A549 (cell line): ENCODE measurements at places on chromosomes 12 and 14.

DNA sequence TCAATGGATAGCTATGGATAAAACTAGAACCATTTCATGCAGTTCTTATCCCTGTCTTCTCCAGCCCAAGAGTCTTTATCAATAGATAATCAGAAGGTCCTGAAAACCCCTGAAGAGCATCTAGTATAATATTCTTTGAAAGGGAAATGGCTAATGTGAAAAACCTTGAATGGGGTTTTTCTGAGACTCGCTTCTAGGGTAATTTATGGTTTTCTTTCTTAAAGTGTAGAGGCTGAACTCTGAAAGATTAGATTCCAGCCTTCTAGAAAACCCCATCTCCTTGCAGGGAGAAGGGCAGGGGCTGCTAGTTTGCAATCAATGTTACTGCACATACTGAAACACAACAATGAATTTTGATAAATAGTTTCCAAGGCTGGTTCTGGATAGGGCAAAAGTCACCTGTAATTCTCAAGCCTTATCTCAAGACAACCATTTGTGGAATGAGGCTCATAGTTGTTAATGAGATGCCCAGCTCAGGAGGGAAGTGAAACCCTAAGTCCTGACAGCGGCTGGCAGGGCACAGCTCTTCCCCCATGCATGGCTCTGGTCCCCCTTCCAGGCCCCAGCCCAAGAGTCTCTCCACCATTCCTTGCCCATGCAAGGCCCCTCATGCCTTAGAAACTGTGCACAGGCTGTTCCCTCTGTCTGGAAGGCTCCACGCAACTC is 33.7 kb upstream of the PYGL start:
- no peak for DNase-seq

- no peak for DNase-seq
Observed at GRCh38 chr14:31435276-31435675, 14.9 kb upstream of the HEATR5A start.

DNA sequence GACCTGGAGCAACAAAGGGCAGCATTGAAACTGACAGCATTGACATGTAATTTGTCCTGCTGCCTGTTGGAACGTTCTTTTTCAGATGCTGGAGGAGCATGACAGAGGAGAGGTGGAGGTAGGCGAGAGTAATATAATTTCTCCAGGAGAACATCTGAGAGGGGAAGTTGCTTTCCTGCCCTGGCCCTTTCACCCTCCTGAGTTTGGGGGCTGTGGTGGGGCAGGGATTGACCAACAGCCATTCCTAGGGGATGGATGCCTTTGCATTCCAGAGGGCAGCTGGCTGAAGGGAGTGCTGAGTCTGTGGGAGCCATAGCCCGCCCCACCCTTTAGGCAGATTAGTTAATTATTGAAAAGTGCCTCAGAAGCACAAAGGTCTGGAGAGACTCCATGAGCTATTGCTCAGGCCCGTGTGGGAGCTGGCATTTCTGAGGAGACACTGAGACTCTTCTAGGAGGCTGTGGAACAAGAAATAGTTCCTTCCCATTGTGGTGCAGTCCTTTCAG is 73.5 kb downstream of the ARF6 start:
- DNase-seq: peak; percentile 86

DNA sequence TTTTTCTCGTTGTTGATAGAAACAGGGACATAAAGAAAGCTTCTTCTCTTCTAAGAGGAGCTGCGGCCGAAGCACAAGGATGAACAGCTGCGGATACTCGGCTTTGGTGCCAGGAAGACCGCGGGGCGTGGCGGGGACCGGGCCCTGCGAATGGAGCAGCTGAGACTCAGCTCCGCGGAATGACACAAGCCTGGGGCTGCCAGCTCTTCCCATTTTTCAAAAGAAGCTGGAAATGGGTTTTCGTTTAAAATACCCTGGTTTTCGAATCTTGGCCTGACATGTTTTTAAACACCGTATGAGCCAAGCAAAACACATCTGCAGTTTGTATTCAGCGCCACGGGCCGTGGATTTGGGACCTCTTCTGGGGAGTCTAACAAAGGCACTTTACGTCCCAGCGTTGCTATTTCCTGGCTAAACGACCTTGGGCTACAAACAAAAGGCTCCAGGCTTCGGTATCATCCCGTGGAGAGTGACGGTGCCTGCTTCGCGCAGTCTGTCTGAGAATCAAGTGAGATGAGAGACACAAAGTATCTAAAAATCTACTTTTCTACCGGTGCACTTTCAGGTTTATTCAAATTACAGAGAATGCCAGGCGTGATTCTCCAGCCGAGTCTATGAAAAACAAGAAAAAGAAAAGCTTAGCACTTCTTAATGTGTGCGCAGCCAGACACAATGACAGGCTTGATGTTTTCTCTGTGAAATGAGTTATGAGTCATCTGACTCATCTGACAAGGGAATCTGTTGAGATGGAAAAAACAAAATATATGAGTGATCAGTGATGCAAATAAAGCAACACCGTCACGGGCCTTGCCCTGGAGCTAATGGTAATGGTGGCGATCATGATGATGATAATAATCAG is 114.0 kb upstream of the TMEM132D start:
- no peak for DNase-seq

DNA sequence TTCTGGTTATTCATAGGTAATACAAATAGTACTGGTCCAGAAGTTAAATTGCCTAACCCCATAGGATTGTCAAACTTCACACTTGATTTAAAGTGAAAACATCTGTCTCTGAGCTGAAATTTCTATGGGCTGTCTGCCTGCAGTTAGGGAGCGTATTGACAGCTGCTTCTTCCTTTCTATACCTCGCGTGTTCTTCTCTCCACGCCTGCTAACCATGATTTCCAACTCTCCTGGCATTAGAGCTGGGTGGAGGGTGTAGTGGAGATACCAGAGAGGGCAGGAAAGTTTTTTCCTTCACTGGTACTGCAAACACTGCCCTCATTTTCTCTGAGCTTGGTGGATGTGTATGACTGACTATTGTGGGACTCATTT is 429.0 kb upstream of the FBXO33 start:
- no peak for DNase-seq

DNA sequence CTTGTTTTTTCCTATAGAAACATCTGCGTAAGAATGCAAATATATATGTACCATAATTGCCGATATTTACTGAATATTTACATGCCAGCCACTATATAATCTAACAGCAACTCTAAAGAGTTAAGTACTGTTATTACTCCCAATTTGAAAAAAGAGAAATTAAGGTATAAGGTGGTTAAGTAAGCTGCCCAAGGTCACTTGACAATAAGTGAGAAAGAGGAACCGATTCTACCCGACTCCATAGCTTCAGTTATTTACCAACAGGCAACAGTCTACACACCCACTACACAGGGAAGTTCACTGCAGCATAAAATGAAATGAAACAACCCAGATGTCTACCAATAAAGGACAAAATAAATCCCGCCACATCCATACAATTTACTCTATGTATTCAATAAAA is 1.1 kb downstream of the MIS18BP1 start:
- DNase-seq: no peak

DNA sequence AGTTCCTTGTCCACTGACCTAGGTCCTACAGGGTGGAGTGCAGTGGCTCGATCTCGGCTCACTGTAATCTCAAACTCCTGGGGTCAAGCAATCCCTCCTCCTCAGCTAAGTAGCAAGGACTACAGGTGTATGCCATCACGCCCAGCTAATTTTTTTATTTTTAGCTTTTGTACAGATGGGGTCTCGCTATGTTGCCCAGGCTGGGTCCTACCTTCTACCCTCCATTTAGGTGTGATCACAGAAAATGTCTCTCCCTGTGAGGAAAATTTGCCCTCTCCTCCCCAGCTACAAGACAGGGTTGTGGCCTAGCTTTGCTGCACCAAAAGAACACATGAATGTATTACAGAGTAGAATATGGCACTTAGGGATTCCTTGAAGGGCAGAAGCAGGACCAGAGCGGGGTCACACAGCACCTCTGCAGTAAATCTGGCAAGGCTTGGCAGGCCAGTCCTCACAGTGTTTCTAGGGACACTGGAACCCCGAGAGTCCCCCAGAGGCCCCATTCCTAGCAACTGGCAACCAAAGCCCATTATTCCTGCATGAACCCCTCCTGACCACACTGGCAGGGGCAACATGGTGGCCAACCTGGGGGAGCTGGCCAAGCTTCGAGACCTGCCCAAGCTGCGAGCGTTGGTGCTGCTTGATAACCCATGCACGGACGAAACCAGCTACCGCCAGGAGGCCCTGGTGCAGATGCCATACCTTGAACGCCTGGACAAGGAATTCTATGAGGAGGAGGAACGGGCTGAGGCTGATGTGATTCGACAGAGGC is 2.0 kb upstream of the ENO2 start:
- DNase-seq: no peak

DNA sequence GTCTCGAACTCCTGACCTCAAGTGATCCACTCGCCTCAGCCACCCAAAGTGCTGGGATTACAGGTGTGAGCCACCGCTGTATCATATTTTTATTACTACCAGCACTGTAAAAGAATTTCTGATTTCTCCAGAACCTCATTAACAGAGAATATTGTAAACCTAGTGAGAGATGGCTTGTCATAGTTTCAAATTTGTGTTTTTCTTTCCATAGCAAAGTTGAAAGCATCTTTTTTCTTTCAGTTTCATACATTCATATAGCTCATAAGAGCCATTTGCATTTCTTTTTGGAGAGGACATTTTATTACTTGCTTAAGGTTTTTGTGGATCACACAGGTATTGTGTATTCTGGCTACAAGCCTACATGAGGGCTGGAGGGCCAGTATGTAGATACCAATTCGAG is 58.0 kb downstream of the MIS18BP1 start:
- no peak for DNase-seq

DNA sequence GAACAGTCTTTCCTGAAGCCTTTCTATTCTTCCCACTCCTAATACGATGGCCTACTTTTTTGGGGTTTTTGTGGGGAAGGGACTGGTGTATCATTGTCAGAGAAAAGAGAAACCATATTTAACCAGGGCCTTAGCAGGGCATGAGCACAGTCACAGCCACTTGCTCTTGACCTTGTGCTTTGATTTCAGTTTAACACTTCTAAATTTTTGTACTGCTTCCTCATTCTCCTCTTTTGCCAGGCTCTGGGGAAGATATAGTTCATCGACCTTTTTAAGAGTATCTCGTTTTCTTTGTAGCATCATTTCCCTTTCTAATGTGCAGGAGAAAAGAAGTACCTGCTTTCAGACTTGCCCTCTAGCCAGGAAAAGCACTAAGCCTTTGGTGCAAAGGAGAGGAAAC is 2.2 kb downstream of the ZBTB1 start:
- DNase-seq: no peak

- no peak for DNase-seq
Observed at GRCh38 chr12:119114294-119114693, 64.4 kb upstream of the HSPB8 start.

DNA sequence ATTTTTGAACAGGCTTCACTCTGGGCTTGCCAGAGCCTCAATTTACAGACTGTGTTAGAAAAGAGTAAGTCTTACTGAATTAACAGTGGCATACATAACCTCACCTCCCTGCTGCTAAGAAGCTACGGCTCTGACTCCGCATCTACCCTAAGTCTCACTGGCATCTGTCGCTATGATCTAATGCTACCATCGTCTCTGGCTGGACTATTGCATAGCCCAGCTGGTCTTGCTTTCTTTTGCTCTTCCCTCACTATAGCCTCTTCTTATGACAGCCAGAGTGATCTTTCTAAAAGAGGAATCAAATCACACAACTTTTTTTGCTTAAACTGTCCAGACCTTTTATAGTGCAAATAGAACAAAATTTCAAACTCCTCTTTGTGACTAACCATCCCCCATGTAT is 81.1 kb downstream of the SLC24A4 start:
- no peak for DNase-seq

DNA sequence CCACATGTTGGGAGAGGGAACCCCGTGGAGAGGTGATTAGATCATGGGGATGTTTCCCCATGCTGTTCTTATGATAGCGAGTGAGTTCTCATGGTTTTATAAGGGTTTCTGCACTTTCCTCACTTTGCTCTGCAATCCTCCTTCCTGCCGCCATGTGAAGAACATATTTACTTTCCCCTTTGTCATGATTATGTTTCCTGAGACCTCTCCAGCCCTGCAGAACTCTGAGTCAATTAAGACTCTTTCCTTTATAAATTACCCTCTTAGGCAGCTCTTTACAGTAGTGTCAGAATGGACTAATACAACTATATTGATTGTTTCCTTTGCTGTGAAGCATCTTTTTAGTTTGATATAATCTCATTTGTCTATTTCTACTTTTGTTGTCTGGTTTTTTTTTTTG is 13.1 kb upstream of the RASSF9 start:
- DNase-seq: no peak

- DNase-seq: no peak
Observed at GRCh38 chr12:125744201-125744600, 679.0 kb downstream of the AACS start.

GRCh38 chr12:113081873-113082272 is 25.3 kb downstream of the DTX1 start:
- DNase-seq: no peak

GRCh38 chr12:65517656-65518210 is 239.2 kb downstream of the MSRB3 start:
- no peak for DNase-seq

DNA sequence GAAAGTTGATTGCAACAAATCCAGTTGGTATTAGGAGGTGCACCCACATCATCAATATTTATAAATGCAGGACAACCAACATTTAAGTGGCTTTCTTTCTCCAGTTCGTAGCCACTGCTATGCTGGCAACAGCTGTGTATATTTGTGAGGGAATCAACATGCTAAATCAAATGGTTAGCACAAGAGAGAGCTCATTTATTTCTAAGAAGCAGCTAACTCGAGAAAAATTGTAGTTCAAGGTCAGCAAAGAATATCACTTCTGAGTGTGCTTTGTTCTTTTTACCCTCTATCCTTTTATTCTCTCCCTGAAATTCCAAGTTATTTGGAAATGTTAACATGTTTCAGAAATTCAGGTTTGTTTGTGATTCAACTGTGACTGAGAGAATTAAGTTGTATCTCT is 137.3 kb downstream of the NAV3 start:
- DNase-seq: no peak

DNA sequence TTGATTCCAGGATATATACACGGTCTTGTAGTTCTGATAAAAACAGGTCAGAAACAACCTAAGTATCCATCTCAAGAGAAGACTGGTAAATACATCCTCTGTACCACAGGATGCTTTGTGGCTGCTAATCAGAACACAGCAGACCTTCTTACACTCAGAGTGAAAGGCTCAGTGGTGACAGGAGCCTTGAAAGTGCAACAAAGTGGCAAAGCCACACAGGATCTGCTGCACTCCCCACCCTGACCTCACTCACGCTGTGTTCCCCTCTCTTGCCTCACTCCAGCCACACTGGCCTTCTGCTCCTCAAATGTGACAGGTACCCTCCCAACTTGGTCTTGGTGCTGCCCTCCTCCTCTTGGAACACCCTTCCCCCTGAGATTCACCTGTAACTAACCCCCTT is 98.1 kb upstream of the GRIP1 start:
- DNase-seq: no peak
